ENCODE measurements at places on chromosomes 4 and X. TPM values are rescaled to one million over a fixed set of nuclear protein-coding genes. Genes with fewer than 3 reads are reported as not detected.

- no peak for DNase-seq
Measured at GRCh38 chr4:151408380-151408629, 671 bp upstream of the FHIP1A start.

Gene MMAA
- 7.2 TPM for total RNA-seq

- no peak for DNase-seq
Measured at GRCh38 chrX:47651043-47651905, 911 bp upstream of the ELK1 start.

- DNase-seq: no peak
Measured at GRCh38 chr4:113561092-113561491, 200.4 kb downstream of the CAMK2D start.

DNA sequence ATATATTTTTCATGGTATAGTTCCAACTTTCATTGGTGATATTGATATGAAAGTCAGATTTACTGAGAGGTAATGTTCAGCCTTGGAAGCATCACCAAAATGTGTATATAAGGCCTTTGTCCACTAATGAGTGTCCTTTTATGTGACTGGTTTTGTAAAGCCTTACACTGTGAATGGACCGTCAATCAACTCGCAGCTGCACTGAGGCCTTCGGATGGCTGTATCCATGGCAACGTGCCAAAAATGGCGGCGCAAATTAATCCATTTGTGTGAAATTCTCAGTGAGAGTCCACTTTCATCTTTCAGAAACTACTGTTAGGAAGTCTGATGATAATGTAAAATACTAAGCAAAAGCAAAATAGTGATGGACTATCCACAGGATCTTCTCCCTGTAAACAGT is 131.7 kb downstream of the SPCS3 start:
- no peak for DNase-seq

Gene PCSK1N
- total RNA-seq: not detected

Gene SOWAHD
- total RNA-seq: 0.33 TPM

GRCh38 chr4:125482822-125483221 is 168.1 kb downstream of the FAT4 start:
- DNase-seq: no peak

Gene CXXC4
- 4.5 TPM for total RNA-seq

Gene PPP1R2C
- total RNA-seq: not detected

Gene MAGEE2
- total RNA-seq: 0.08 TPM

Gene SHISA3
- 8.1 TPM for total RNA-seq

DNA sequence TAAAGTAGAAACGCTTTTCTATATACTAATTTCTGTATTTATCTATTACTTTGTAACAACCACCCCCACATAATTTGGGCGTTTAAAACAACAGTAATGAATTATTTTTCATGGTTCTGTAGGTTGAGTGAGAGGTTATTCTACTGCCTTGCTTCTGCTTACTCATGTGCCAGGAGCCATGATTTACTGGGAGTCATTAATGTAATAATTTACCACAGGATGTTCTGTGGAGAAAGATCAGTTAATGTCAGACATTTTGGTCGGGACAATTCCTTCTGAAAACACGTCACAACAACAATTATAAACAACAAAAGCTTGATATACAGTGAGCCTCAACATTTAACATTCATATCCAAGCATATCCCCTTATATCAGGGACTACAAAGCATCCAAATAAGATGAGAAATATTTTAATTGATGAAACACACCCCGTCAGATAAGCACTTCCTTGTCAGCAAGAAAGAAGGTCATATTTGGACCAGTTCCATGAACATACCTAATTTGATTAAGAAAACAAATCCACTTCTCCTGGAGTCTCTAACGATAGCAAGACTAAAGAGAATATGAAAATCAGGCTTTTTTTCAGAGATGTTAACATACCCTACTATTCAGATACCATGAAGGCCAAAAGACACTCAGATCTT is 238.5 kb downstream of the PRDM5 start:
- no peak for DNase-seq

GRCh38 chrX:36314303-36314702 is 394.8 kb downstream of the CFAP47 start:
- no peak for DNase-seq

DNA sequence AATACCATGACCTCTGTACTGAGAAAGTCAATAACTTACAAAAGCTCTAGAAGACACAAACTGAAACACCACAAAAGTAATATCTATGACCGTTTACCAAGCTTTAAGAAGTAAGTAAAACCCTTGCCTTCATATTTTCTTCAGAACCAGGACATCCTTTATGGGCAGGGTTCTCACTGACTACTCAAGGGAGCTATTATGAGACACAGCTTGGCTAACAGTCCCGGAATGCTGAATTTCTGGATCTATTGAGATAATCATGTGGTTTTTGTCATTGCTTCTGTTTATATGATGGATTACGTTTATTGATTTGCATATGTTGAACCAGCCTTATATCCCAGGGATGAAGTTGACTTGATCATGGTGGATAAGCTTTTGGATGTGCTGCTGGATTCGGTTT is 19.9 kb upstream of the CDS1 start:
- DNase-seq: no peak

DNA sequence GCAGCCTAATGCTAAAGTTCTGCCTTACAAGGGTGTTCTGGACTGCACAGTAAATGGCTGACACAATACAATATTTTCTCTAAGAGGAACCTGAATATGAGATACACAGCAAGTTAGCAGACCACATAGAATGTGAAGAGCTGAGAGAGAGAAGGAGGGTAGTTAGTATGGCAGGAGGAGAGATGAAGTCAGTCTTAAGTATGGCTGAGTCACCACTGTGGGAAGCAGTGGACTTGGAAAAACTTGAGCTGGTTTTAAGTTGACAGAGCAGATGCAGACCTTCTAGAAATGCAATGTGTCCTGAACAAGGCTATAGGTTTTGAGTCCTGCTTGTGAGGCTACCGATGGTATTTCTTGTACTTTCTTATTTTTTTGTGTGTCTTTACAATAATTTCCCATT is 172.5 kb downstream of the SH2D1A start:
- no peak for DNase-seq

Gene UTP3
- total RNA-seq: 15.8 TPM

- no peak for DNase-seq
Measured at GRCh38 chr4:185738820-185739219, 73.2 kb downstream of the SORBS2 start.

DNA sequence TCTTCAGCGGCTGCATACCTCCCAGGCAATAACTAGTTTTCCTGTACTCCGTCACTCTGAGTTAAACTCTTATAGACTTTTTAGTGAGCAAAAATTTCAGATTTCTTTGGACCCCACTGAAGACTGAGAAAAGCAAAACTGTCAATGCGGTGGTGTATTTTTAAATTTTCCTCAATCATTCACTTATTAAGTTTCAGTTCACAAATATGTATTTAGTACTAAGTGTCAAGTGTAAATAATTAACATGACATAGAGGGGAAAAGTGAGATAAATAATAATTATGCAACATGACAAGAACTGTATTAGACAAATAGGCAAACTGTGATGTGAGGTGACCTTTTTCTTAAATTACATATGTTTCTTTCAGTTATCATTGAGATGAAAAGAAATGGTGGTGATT is 124.4 kb downstream of the NAF1 start:
- DNase-seq: no peak

- no peak for DNase-seq
Measured at GRCh38 chr4:165217325-165217724, 10.0 kb downstream of the KLHL2 start.

DNA sequence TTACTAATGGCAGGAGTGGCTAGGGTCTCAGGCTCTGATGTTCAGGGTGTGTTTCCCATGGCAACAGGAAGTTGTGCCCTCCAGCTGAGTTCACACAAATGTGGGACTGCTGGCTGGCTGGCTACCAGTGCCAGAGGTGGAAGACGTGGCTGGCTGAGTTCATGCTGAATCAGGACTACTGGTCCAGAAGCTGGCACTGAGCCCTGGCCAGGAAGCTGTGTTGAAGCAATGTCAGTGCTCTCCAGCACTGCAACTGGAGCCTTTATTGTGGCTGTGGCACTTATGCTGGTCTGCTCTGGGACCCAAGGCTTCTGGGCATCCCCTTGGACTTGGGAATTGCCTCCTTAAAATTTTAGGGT is 42.0 kb upstream of the ZXDA start:
- DNase-seq: peak; percentile 15

Gene PORCN
- 13.6 TPM for total RNA-seq

DNA sequence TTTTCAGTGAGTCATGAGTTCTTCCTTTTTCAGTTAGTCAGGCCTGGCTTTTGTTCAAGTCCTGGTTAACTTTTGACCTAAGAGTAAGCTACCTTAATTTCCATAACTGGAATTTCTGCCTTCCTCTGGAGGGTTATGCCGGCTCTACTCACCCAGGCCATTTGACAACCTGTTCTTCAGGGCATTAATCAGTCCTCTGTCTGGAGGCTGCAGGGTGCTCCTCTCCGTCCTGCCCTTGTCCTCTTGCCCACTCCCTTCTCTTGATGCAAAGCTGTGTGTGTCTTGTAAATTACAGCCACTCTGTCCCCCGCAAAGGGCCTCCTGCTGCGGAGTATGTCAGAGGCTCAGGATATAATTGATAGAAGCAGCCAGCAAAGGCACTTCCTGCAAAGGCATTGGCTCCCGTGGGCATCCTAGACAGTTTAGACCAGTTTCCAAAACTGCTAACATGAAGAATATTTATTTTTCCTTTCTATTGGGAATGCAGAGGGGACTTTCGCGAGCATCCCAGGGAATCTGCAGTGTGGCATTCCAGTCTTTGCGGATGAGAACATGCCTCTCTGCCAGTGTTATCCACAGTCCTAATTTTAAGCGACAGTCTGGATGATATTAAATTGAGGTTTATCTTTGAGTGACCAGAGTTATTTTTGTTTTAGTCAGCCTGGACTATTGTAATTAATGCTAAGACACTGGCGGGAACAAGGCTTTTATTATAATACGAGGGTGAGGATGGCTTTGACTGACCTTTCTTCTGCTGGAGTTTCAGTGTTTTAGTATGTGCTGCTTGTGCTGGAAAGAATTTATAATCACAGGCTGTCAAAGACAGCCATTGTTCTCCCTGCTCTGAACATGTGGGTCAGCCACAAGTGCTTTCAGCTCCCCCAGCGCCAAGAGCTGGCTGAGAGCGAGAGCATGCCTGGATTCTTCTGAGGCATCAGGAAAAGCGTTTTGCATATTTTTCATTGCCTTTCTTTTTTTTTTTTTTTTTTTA is 74.2 kb downstream of the LIMCH1 start:
- peak; percentile 69 for DNase-seq

DNA sequence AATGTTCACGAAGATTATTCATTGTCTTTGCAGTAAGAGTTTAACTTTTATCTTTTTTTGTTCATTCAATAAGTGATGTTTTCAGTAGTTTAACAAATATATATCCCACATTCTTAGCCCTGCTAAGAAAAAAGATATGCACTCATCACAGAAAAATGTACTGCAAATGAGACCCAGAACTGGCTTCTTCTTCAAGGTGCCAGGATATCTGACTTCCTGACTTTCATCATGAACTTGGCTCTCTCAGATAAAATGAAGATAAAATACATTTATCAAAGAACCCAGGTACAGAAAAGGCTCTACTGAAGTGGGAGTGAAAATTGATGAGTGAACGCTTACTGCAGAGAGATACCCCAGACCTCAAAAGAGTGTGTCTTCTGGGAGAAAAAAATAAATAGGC is 177.8 kb upstream of the DKK2 start:
- no peak for DNase-seq

DNA sequence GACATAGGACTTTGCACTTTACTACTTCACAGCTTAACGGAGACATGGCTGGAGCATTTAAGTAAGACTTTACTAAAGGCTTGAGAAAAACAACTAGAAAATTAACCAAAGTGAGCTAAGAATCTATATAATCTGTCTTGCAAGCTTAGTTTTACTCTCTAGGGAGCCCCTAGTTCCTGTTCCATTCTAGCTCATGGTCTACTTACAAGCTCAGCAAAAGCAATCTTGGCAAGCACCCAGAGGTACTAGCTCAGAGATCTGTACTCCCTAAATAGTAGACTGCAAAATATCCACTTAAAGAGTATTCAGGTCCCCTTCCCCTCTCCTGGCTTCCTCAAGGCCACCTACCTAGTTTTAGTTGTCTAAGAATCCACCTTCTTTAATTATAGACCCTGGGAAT is 469.0 kb downstream of the IDS start:
- no peak for DNase-seq

DNA sequence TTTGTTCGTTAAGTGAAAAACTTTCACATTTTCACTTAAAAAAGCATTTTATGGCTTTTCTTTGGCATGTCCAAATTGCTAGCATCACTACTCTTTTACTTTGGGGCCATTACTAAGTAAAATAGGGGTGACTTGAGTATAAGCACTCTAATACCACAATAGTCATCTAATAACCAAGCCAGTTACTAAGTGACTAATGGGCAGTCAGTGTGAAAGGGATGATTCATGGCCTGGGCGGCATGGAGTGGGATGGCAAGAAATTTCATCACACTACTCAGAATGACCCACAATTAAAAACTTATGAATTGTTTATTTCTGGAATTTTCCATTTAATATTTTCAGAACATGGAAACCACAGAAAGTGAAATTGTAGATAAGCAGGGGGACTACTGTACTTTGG is 60.9 kb downstream of the BMP15 start:
- no peak for DNase-seq

Gene GAGE1
- not detected for total RNA-seq

GRCh38 chr4:93825551-93826216 is 2.9 kb upstream of the ATOH1 start:
- DNase-seq: no peak

- no peak for DNase-seq
Measured at GRCh38 chrX:109873574-109873973, 129.3 kb upstream of the TMEM164 start.

Gene MAEA
- total RNA-seq: 49.5 TPM

DNA sequence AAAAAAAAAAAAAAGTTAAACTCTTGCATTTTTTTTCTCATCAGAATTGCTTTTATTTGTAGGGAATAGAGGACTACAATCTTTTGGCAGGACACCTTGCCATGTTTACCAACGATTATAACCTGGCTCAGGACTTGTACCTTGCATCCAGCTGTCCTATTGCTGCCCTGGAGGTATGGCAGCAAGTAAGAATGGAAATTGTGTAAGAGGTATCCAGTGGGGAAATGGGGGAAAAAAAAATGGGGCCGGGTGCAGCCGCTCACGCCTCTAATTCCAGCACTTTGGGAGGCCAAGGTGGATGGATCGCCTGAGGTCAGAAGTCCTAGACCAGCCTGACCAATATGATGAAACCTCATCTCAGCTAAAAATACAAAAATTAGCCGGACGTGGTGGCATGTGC is 49.8 kb downstream of the WDR19 start:
- no peak for DNase-seq

Gene HAND2
- total RNA-seq: 117 TPM

Gene DCAF12L1
- not detected for total RNA-seq

DNA sequence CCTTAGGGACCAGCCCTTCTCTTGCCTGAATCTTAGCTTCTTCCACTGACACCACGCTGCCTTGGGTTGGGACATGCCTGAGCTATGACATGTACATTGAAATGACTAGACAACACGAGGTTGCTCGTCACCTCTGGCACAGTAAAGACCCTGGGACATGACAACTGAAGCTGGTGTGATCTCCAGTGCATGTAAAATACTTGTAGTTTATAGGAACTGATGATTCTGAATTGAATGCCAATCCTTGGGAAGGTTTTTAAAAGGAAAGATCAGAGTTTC is 100.7 kb upstream of the PGRMC2 start:
- no peak for DNase-seq
